Skeletal muscle tissue (tissue), 5 donors: ENCODE measurements at places on chromosomes 4 and X. TPM values are rescaled to one million over a fixed set of nuclear protein-coding genes. Genes with fewer than 3 reads are reported as not detected.

EGFL6 gene
- total RNA-seq = 36.0 TPM

UBA1 gene
- total RNA-seq = 57.4 TPM

GYPE gene
- total RNA-seq = 2.1 TPM

GPR50 gene
- not detected for total RNA-seq

KCTD8 gene
- not detected for total RNA-seq

SLC4A4 gene
- total RNA-seq = 13.0 TPM
